ENCODE measurements at places on chromosomes 5 and 9. TPM values are rescaled to one million over a fixed set of nuclear protein-coding genes. Genes with fewer than 3 reads are reported as not detected.

Gene NR6A1
- total RNA-seq, result 1.9 TPM

Gene UNC5A
- total RNA-seq, result not detected

Gene SOWAHA
- 1.4 TPM for total RNA-seq

Gene CCNI2
- total RNA-seq, result not detected

Gene SV2C
- 0.05 TPM for total RNA-seq

Gene CD74
- total RNA-seq, result 220 TPM

Gene CNTNAP3
- total RNA-seq, result 1.8 TPM

All from right lobe of liver (tissue), 6 donors.